Stimulated activated CD8-positive, alpha-beta memory T cell treated with anti-CD3 and anti-CD28 coated beads, Interleukin-12 subunit alpha, Interleukin-12 subunit beta, amount 100 ng/mL, for 4 hours (primary cell): ENCODE measurements at places on chromosomes 2 and 18.

- no peak for DNase-seq
Observed at GRCh38 chr18:41768467-41768866, 186.6 kb upstream of the PIK3C3 start.

GRCh38 chr2:182852090-182852489 is 14.3 kb downstream of the FRZB start:
- no peak for DNase-seq

DNA sequence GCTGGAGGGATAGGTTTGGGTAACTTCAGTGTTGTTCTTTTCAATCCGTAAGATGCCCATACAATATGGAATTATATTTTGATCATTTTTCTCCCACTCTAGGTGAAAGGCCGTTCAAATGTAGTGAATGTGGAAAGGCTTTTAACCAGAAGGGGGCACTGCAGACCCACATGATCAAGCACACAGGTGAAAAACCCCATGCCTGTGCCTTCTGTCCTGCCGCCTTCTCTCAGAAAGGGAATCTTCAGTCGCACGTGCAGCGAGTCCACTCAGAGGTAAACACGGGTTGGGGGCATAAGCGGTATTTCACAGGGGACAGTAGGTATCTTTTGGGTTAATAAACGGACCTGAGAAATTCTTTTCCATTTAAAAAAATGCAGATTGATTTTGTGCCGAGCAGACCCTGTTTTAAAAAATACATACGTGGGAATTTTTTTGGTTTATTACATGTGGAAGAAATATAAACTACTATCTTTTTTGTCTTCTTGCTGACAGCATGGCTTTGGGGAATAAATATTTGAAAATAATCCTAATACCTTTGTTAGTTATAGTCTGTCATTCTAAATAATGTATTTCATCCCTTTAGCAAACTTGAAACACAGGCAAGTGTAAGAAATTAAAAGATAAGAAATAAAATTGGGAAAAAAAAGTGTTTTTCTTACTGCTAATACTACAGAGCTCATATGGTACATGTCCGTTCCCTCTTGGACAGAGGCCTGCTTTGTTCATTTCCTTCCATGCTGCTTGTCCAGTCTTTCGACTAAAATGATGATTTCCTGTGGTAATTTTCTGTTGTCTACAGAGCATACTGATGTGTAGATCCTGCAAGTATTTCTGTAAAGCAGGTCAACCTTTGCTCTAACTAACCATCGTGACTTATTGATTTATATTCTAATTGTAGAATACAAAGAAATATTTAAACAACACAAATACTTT is 53.3 kb downstream of the ZNF236 start:
- DNase-seq = no peak

GRCh38 chr2:104885119-104885782 is 31.3 kb downstream of the POU3F3 start:
- DNase-seq = no peak

DNA sequence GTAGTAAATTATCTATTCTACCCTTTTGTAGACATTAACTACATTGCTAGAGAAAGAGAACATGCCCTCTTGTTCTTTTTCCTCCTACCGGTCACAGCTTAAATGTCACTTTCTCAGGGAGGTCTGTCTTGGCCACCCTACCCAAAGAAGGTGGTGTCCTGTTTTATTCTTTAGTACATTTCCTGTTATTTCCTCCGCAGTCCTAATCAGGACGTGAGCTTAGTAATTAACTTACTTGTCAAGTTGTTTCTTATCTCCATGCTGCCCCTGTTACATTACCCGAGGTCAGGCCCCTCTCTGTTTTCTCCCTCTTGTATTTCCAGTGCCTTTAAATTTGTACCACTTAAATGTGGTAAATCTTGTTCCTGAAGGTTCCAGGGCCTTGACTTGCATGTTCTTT is 73.7 kb upstream of the RMDN2 start:
- no peak for DNase-seq

- no peak for DNase-seq
Observed at GRCh38 chr2:109009920-109010610, 21.0 kb upstream of the EDAR start.

- no peak for DNase-seq
Observed at GRCh38 chr2:143321994-143322393, 192.8 kb downstream of the ARHGAP15 start.

- no peak for DNase-seq
Observed at GRCh38 chr18:10049747-10050146, 135.9 kb downstream of the VAPA start.

DNA sequence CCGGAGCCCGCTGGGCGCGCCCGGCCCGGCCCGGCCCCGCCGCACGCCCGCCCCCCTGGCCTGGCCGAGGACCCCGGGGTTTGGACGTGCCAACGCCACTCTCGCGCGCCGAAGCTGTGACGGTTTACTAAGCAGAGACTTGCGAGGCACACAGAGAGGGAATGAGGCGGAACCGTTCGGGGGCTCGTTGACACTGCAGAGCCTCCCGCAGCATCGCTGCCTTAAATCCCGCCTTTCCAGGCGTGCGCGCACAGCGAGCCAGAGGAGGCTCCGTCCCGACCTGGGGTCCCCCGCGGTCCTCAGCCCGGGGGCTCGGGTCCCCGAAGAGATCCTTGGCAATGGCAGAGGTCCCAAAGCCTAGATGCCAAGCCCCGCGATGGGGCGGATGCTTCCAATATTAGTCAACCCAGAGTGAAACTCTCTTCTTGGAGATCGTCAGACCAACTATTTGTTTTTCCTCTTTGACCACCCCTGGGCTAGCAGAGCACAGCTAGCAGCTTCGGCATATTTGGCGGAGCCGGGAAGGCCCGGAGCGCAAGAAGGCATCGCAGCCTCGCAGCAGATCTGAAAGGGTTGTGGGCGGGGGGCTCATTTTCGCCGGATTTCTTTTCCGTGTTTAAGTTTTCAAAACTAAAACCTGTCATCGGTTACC is at the start of gene ZNF385B:
ZNF385B (minus strand) TSS at position 197 of the 652 bp plus-strand sequence.
- no peak for DNase-seq

GRCh38 chr2:241726459-241726858 is 8.0 kb upstream of the D2HGDH start:
- DNase-seq = no peak

DNA sequence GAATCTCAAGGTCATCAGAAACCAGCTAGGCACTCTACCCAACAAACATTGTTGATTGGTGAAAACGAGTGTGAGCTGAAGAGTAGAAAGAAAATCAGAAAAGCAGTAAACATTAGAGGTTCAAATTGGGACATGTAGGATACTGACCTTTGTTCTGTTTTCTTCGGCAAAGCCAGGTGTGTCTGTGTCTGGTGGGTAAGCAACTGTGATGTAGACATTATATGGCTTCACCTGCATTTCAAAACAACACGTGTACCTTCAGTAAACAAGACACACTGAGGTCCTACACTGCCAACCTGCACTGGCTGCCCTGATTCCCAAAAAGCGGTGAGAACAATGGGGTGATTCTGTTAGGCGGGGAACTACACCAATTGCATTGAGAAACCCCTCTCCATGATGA is 22.7 kb downstream of the KDSR start:
- DNase-seq = no peak

GRCh38 chr2:145764631-145765030 is 1244.7 kb upstream of the ZEB2 start:
- DNase-seq = no peak

GRCh38 chr2:36376992-36377738 is 21.6 kb downstream of the CRIM1 start:
- DNase-seq = no peak

- DNase-seq = no peak
Observed at GRCh38 chr2:207253666-207254345, 88.1 kb upstream of the KLF7 start.

DNA sequence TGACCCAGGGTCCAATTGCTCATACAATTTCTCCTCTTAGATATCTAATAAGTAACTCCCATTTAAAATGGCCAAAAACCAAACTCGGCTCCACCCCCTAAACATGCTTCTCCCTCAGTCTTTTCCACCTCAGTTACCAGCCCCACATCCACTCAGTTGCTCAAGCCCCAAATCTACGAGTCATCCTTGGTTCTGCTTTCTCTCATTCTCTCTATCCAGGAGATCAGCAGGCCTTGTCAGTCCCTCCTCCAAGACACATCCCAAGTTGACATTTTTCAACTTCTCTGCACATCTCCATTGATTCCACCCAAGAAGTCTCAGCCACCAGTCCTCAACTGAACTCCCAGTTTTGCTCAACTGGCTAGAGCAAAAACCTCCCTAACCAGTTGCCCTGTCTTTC is 40.5 kb upstream of the RTN4 start:
- DNase-seq = no peak

DNA sequence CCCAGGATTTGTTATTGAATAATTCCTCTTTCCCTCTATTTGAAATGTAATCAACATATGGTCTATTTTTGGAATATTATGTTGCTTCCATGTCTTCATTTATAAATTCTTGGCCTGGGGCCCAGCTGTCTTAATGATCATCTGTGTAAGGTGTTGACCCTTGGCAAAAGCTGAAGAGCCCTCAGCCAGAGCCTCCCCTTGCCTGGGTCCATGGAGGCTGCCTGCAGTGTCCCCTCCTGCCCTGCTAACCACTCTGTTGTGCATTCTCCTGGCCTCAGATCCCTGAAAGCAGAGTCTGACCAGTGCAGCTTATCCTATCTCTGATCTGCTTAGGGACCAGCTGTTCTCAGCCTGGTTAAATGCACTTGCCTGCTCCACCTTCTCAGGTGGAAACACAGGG is 226.1 kb upstream of the APCDD1 start:
- no peak for DNase-seq

GRCh38 chr2:11636593-11637295 is 33.3 kb downstream of the NTSR2 start:
- no peak for DNase-seq

DNA sequence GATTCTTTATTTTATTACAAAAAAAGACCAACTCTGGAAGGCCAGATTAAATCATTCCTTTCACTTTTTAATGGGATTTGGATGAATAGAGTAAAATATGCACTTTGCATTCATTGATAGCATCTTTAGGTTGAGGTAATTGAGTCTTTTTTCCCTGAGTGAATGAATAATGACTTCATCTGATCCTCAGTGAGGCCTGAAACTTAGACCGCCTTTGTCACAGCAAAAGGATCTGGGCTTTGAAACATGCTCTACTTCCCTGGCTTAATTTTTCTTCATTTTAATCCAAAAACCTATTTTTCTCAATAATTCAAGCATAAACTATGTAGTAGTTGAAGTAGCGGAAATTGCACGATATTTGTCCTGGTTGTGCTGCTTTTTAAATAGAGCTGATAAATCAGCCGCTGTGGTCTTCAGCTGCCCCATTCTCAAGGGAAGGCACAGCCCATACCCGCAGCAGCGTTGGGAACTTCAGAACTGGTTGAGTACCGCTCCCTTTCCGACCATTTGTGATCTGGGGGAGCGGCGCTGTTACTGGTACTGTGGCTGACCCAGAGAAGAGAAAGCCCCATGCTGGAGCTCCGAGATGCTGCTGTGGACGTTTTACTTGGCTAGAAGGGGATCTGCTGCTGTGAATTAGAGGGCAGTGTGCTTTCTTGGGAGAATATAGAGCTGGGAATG is 145.3 kb upstream of the NFATC1 start:
- DNase-seq = no peak

DNA sequence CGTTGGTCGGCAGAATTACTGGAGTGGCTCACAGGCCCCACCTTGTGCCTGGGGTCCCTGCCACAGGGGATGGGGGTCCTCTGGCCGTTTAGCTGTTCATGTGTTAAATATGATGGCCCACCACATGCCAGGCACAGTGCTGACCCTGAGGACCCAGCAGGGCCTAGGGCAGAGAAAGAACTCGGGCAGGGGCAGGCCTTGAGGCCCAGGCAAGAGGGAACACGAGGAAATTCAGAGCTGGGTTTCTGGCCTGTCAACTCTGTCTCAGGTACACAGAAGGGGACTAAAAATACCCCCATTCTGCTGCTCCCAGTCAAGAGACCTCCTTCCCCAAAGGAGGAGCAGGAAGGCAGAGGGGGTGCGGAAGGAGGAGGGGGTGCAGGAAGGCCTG is 66.2 kb downstream of the DNMT3A start:
- DNase-seq = no peak

- no peak for DNase-seq
Observed at GRCh38 chr2:105397025-105397722, 1.7 kb downstream of the FHL2 start.

GRCh38 chr18:63149302-63149587 is 170.3 kb downstream of the BCL2 start:
- no peak for DNase-seq

- DNase-seq = no peak
Observed at GRCh38 chr2:143564419-143564818, 435.2 kb downstream of the ARHGAP15 start.

- DNase-seq = no peak
Observed at GRCh38 chr18:32684096-32684495, 88.7 kb downstream of the KLHL14 start.

DNA sequence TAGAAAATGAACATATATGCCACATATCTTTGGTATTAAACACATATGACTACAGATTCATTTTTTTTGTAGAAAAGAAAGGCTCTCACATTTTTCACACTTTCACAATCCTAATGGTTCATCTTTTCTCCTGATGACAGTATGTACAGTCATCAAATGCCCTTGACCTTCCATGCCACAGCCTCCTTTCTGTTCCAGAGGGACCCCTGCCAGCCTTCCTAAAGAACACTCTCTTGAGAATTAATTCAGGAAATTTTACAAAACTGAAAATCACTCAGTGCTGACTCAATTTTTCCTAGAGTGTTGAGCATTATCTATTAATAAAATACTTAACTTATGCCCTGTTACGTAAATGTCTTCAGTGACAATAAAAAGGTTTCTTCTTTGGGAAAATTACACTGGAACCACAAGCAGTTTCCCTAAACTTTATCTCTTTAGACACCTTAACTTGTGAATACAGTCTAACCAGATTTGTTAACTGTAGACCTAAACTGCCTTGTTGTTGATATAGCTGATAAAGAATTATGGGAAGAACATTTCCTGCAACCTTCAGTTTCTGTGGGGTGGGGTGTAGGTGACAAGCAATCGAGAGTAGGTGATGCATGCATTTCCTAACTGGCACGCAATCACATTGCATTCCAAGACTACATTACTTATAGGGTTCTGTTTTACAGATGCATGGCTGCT is 15.3 kb upstream of the ACOXL start:
- DNase-seq = no peak

DNA sequence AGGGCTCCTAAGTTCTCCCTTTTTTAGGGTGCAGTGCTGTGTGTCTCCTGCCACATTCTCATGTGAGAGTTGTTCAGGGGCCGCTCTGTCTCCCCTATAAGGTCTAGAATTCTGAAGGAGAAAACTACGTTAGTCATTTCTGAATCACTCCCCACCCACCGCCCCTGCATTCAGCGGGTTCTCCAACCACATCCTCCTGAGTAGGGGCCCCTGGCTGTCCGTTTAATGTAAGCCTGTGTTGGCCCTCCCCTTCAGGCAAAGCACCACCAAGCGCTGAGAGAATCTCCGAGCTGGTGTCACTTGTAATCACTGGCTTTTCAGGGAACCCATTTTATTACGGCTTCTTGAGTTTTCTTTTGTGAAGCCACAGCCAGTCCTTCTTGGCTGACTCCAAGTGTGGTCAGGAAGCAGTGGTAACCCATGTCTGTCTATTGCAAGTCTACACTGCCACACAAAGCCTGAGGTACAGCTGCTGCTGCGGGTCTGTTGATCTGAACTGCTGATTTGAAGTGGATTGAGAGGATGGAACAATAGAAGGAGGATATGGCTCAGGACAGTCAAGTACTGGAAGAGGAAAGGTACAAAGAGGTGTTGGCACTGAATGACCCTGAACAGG is 16.9 kb downstream of the LCT start:
- DNase-seq = peak; percentile 68
